ENCODE measurements at places on chromosomes 1 and 21. TPM values are rescaled to one million over a fixed set of nuclear protein-coding genes. Genes with fewer than 3 reads are reported as not detected.

DNA sequence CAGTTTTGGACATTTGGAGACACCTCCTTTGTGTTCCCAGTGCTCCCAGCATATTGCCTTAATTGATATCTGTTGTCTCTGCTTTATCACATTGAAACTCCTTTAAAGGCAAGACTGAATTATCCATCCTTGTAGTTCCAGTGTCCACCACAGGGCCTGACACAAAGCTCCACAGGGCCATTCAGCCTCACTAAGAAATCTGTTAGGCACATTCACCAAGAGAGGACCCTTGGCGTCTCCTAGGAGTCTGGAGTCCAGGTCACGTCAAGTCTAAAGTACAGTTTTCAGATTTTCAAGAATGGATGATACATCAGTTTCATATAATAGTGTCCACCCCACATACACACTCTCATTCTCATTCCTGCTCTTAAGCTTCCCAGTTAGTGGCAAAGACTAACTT is 4.8 kb downstream of the ACP6 start:
- DNase-seq = no peak

DNA sequence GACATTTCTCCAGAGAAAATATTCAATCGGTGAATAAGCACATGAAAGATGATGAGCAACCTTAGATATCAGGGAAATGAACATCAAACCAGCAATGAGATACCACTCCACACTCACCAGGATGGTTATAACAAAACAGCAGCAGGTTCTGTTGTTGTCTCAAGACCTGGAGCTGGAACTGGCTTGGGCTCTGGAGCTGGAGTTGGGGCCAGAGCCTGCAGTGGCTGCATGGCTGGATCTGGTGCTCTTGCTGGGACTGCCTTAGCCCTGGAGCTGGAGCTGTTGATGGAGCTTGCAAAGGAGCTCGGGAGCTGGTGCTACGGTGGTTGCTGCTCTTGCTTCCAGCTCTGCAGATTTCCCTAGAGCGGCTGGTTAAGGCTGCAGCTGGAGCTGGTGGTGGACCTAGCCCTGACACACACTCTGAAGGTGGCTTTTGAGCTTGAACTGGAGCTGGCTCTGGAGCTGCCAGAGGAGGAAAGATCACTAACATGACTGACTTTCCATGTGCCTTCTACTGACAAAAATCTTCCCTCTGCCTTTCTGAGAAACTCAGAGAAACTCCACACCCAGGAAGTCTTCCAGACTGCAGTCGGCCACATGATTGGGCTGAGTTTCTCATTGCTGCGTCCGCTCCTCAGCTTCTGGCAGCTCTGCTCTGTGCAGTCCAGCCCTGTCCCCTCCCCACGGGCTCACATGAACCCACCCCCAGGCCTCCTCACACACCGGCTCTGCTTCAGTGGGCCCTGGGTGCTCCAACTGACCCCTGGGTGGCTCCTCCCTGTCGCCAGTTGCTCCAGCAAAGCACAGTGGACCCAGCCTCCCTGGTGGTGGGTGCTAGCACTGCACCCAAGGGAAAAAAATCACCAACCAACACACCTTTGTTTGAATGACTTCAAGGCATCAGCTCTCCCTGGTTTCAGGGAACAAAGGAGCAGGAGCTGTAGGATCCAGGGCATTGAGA is 139.1 kb upstream of the FMN2 start:
- DNase-seq = no peak

GRCh38 chr1:228018125-228018398 is 11.3 kb downstream of the WNT3A start:
- no peak for DNase-seq

GRCh38 chr21:44737706-44738354 is 26.5 kb upstream of the TSPEAR start:
- no peak for DNase-seq

KIF17 gene
- total RNA-seq = 0.68 TPM

DNA sequence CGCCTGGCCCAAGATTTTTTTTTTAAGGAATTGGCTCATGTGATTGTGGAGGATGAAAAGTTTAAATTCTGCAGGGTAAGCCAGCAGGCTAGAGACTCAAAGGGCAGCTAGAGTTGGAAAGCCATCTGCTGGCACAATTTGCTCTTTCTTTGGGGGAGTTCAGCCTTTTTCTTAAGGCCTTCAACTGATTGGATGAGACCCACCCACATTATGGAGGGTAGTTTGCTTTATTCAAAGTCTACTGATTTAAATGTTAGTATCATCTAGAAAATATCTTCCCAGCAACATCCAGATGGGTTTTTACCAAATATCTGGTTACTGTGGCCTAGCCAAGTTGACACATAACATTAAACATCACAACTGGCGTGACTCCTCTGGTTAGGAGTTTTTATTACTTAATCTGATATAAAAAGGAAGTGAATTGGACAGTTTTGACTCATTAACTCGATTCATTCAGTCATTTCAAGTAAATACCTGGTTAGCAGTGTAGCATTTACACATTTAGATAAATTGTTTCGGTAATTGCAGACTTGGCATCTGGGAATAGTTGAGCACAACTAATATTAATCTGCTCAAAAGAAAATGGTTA is 12.4 kb downstream of the HOOK1 start:
- no peak for DNase-seq

- no peak for DNase-seq
These were observed 19.1 kb downstream of the USP48 start for GRCh38 chr1:21763694-21764419.

- DNase-seq = peak; percentile 80
These were observed 53.4 kb downstream of the TOMM20 start for GRCh38 chr1:235075048-235075776.

GRCh38 chr1:26357121-26357602 is 3.2 kb upstream of the CRYBG2 start:
- DNase-seq = no peak

AVPR1B gene
- not detected for total RNA-seq

- no peak for DNase-seq
These were observed 104.8 kb upstream of the BARHL2 start for GRCh38 chr1:90821788-90822359.

DNA sequence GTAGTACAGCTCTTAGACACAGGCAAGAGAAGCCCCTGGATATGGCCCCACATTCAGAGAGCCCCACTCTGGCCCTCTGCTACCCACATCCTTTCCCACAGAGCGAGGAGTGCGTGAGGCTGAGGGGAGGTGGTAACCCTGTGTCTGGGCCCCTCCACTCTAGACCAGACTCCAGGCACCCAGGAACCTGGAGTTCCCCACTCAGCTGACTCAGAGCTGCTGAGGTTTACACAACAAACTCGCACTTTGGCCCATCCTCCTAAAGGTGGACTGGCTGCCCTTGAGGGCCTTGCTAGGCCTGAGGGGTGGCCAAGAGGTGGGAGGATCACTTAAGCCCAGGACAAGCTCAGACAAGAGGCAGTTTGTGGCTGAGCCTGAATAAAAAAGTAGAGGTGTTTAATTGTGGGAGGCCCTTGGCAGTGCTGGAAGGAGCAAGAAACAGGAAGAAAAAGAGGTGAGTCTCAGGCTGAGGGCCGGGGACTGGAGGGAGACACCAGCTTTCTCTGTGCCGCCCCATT is 10.7 kb downstream of the MR1 start:
- DNase-seq = no peak

APOBEC4 gene
- not detected for total RNA-seq

DNA sequence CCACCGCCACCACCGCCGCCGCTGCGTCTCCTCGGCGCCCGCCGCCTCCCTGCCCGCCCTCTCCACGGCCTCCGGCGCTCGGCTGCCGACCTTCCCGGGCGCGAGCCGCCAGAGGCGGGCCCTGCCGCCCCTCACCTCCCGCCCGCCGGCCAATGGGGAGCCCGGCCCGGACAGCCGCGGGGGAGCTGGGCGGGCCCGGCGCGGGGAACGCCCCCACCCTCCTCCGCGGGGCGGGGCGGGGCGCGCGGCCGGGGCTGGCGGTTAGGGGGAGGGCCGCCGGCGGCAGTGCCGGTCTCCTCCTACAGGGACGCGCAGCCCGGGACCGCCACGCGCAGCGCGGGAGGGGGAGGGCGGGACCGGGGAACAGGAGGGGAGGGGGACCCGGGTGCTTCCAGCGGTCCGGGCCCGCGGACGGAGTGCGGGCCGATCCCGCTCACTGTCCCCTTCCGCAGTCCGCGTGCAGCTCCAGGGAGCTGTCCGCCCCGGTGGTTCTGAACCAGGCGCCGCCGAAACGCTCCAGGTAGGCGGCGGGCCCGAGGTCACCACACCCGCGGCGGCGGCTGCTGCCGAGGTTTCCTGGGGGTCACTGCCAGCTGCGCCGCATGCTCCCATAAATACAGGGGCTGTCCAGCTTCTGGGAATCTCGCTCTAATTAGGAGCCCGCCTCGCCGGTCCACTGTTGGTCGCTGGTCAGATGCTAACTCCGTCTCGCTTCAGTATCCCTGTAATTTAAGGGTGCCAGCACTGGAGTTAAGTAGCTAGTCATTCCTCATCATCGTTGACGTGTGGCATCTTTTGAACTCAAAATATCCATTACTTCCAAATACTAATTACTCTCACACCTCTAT is at the start of gene PGBD5:
Gene PGBD5, minus strand, starts transcription at position 87 of the 848 bp plus-strand sequence. CDS start 404 bp downstream, outside the sequence.
- DNase-seq = no peak

DEPDC1 gene
- total RNA-seq = not detected

DNA sequence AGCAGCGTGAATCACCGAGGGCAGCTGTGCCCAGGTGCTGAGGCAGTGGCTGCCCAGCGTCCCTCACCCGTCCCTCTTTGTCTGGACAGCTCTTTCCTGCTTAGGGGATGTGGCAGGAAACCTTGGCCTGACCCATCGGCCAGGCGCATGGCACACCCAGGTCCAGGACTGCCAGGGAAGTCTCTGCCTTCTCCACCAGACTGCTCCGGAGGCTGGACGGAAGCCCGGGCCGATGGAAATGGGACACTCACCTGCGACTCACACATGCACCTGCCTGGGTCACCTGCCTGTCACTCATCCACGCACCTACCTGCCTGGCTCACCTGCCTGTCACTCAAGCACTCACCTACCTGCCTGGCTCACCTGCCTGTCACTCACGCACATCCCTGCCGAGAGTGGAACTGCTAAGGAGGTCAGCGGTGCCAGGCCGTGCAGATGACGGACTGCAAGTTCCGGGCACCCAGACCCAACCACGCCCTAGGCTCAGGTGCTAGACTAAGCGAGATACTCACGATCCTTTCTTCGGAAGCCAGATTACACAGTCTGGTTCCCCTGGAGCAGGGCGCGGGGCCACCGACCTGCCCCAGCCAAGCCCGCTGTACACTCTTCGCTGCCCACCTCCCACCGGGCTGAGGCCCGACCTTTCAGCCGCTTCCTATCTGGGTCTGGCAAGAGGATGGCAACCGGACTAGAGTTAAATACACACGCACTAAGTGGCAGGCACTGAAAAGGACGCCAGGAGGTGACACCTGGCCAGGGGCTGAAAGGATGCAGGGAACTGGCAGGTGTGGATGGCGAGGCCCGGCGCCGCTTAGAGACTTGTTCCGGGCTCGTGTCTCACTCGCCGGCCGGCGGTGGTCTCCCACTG is 1.1 kb downstream of the UBE2J2 start:
- DNase-seq = no peak

DNA sequence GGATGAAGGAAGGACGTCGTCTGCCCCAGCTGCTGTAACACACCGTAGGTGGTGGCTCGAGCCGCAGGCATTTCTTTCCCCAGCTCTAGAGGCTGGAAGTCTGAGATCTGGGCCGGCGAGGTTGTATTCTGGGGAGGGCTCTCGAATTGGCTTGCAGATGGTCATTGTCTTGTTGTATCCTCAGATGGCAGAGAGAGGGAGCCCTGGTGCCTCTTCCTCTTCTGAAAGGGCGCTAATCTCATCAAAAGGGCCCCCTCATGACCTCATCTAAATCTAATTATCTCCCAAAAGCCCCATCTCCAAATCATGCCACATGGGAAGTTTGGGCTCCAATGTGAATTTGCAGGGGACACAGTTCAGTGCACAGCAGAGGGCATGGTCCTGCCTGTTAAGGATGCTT is 109.0 kb downstream of the SIK1 start:
- no peak for DNase-seq

DNA sequence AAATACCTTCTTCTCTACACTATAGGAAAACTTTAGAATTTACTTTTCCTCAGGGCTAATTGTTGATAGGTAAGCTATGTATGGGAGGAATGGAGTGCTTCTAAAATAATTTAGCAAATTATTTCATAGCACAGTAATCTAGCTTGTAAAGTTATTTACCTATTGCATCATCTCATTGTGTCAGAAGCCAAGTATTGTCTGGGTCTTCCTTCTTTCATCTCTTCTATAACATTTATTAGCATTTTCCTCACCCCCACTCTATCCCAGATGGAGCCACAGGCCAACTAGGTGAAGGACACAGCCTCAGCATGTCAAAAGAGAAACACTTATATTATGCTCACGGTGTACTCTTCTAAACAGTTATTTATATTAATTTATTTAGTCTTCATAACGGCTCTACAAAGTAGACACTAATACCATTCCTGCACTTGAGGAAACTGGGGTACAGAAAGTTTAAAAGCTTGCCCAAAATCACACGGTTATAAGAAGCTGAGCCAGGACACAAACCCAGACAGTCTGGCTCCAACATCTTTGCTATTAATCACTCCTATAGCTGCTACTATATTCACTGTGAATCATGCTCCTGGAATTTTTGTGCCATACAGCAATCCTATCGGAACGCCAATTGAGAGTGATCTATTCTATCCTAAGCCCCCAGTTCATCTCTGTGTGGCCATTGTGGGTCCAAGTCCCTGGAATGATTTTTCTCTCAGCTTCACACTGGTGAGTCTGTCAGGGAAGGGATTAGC is 43.1 kb downstream of the OR10J5 start:
- no peak for DNase-seq

GRCh38 chr1:162062542-162063015 is 6.9 kb upstream of the NOS1AP start:
- DNase-seq = no peak

GRCh38 chr21:38590449-38591217 is 92.4 kb upstream of the ERG start:
- DNase-seq = no peak

SNAP47 gene
- 26.3 TPM for total RNA-seq

GRCh38 chr1:92363401-92363800 is 64.5 kb downstream of the RPAP2 start:
- no peak for DNase-seq

GRCh38 chr1:197778366-197778945 is 3.2 kb upstream of the DENND1B start:
- no peak for DNase-seq

- no peak for DNase-seq
These were observed 788 bp upstream of the TXNIP start for GRCh38 chr1:145997016-145997717.

- DNase-seq = no peak
These were observed 42.8 kb upstream of the ATF3 start for GRCh38 chr1:212565571-212566305.

OR2T33 gene
- total RNA-seq = not detected

- no peak for DNase-seq
These were observed 85.2 kb upstream of the ADAM30 start for GRCh38 chr1:119981496-119981895.
